ENCODE measurements at places on chromosomes 6 and 20. TPM values are rescaled to one million over a fixed set of nuclear protein-coding genes. Genes with fewer than 3 reads are reported as not detected.

The RNASET2 gene
- total RNA-seq = 24.5 TPM

The BHLHE23 gene
- not detected for total RNA-seq

The ENPP4 gene
- 1.4 TPM for total RNA-seq

The FUT9 gene
- total RNA-seq = not detected

The FAM184A gene
- total RNA-seq = not detected

The CLPSL1 gene
- total RNA-seq = not detected

The SLC17A1 gene
- total RNA-seq = not detected

The QKI gene
- total RNA-seq = 97.9 TPM

The GHRH gene
- total RNA-seq = not detected

The WFDC6 gene
- not detected for total RNA-seq

The AKAP12 gene
- 103 TPM for total RNA-seq

The MAP7 gene
- not detected for total RNA-seq

The SYNGAP1 gene
- total RNA-seq = 2.6 TPM

The GABRR2 gene
- total RNA-seq = not detected

The SOX4 gene
- 10.0 TPM for total RNA-seq

Measured in pericardium fibroblast (primary cell).